ENCODE measurements at places on chromosomes 12 and 14. TPM values are rescaled to one million over a fixed set of nuclear protein-coding genes. Genes with fewer than 3 reads are reported as not detected.

- DNase-seq, result no peak
Observed at GRCh38 chr12:100326208-100326607, 30.7 kb upstream of the SLC17A8 start.

GRCh38 chr14:102948698-102949061 is 26.2 kb downstream of the AMN start:
- no peak for DNase-seq

- no peak for DNase-seq
Observed at GRCh38 chr12:56679883-56680575, 8.1 kb downstream of the PTGES3 start.

- no peak for DNase-seq
Observed at GRCh38 chr14:90405755-90406154, 8.9 kb downstream of the CALM1 start.

DNA sequence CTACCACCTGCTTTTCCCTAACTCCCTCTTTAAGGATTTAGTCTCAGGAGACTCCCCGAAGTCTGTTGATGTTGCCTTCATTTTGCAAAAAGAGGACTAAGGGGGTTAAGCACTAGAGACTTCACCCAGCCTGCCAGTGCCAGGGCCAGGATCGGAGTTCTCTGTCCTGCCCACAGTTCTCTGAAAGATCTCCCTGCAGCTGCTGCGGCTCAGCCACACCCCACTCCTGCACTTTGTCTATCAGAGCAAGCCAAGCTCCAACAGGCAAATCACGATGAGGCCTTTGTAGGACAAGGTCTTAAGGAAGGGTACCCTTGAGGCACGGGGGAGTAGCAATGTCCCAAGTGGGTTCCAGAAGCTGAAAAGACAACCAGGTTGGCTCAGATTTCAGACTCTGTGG is 148.8 kb upstream of the EGLN3 start:
- no peak for DNase-seq

- DNase-seq, result peak; percentile 15
Observed at GRCh38 chr12:95473231-95473883, 595 bp upstream of the METAP2 start.

GRCh38 chr12:106771425-106771824 is 3.1 kb upstream of the RIC8B start:
- DNase-seq, result no peak

GRCh38 chr12:22458298-22458937 is 85.9 kb downstream of the C2CD5 start:
- DNase-seq, result no peak

DNA sequence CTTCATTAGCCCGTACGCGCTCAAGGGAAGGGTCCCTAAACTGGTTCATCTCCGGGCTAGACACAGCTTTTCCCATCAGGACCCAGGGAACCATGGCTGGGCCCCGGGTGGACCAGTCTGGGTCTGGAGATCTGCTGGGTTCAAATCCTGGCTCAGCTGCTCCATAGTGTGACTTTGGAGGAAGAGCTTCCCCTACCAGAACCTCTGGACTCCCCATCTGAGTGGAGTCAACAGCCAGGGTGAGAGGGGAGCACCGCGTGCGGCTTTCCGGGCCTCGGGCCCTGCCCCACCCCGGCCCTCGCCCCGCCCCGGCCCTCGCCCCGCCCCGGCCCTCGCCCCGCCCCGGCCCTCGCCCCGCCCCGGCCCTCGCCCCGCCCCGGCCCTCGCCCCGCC is 41.2 kb downstream of the BEGAIN start:
- DNase-seq, result no peak

DNA sequence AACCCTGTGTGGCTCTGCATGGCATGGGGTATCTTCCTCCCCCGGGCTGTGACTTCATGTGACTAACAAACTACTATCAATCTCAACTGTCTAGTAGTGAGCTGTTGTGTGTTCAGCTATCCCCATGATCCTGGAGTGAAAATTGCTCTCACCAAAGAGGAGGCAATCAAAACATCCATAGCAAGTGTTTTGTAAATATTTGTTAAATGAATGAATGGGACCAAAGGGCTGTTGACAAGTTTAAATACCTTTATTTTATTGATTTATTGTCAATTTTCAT is 138.1 kb upstream of the CPM start:
- no peak for DNase-seq

GRCh38 chr14:50451854-50452253 is 55.2 kb upstream of the CDKL1 start:
- no peak for DNase-seq

GRCh38 chr12:116247377-116247776 is 30.1 kb downstream of the MED13L start:
- DNase-seq, result no peak

DNA sequence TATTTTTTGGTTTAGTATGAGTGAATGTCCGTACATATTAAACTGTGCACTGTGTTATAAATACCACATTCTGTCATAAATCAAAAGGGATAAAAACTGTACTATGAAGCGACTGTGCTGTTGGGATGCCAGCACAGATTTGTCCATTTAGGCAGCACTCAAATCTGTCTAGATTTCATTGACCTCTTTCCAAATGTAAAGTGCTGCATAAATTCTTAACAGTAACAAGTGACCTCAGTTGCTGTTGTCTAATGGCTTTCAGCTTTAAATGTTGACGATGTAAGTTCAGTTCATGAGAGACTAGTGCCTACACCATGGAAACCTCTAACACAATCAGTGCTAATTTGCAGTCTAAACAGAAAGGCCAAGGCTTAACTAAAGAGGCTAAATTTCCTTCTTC is 531.4 kb upstream of the LMO3 start:
- DNase-seq, result no peak

- DNase-seq, result peak; percentile 64
Observed at GRCh38 chr12:79558924-79559469, 131.8 kb downstream of the PAWR start.

- DNase-seq, result peak; percentile 45
Observed at GRCh38 chr14:104770851-104771272, 17.9 kb downstream of the SIVA1 start.

GRCh38 chr12:46556105-46556559 is 183.6 kb upstream of the SLC38A2 start:
- no peak for DNase-seq

- peak; percentile 47 for DNase-seq
Observed at GRCh38 chr14:93751946-93752655, 36.2 kb downstream of the PRIMA1 start.

DNA sequence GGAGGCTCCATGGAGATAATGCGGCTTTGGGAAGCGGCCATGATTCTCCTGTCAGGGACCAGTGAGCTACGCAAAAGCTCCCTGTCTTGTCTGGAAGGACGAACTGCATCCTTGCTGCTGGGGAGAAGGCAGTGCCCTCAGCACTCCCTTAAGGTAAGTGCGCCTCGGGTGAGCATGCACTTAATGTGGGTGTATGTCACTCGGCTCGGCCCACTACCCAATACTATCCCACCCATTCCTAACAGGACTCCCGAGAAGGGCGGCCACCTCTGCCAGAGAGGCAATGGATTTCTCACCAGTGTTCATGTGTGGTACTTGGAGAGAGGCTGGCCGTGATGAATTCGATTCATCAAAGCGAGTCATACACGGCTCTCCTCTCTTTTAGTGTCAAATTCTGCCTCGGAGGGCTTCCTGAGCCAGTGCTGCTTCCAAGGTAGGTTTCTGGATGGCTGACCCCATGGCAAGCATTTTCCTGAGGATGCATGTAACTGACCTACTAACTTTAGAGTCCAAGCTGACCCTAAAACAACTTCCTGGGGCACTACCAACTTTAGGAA is 151.7 kb upstream of the RTL1 start:
- no peak for DNase-seq

DNA sequence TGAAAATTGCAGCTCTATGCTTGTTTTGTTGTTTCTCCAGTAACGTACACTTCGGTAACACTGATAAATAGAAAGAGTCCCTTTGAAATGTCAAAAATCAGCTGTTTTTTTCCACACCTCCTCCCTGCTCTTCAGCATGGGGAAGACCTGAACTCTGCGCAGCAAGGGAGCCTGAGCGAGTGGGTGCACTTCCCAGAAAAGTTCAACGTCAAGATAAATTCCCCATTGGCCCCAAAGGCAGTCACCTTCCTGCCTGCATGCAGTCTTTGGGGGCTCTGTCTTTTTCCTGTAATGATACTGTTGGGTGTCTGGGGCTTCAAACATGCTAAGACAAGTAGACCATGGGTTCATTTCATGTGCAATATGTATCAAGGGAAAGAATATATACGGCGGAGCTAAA is 8.8 kb upstream of the FOXG1 start:
- no peak for DNase-seq

DNA sequence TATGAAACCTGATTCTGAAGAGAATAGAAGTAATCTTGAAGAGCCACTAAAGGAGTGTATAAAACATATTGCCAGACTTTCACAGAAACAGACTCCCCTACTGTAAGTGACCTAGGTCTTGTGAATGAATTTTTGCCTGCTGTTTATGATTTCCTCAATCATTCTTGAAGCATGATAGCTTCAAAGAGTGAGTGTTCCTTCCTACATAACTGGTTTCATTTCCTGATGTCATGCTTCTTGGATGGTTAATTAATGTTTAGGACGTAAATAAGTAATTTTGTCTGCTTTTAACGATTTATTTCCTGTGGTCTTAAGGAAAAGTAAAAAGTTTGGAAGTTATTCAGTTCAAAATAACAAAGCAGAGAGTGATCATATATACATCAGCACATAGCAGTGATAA is 129.8 kb downstream of the PIK3C2G start:
- DNase-seq, result no peak

GRCh38 chr12:92055877-92056276 is 89.8 kb downstream of the BTG1 start:
- DNase-seq, result no peak

- DNase-seq, result no peak
Observed at GRCh38 chr12:77079631-77080030, 14.3 kb upstream of the E2F7 start.

DNA sequence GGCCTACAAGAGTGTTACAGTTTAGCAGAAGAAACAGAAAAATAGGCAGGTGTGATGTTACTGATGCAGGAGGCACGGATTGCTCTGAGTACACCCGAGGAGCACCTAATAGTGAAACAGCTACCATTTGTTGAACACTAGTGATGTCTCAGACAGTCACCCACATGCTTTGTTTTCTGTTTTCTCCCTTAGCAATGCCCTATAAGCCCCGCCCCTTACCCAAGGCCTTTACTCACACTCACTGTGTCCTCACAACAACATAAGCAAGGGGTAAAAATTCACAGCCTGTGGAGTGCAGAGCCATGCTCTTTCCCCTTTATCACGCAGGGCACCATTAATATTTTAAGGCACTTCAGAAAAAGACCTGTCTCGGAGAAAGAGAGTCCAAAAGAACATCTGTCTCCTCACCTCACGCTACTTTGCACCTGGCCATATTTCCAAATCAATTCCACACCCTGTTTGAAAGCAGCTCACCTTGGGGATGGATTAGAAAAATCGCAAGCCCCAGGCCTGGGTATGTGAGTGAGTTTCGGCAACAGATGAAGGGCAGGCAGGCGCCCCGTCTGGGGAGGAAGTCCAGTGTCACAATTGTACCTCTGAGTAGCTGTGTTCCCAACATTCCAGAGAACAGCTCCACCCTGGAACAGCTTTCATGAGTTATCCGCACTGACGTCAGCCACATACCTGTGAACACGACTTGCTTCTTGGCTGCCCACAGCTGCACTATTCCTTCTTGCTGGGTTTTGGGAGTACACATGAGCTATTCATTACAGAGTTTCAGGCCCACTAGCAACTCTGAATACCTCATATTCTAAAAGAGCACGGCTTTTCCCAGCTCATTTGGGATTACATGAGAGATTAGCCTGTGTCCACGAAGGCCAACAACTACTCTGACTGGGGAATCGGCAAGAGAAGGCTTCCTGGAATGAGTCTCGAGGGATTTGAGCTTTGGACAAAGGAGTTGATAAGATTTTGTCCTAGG is 26.0 kb downstream of the MAPK1IP1L start:
- peak; percentile 24 for DNase-seq

DNA sequence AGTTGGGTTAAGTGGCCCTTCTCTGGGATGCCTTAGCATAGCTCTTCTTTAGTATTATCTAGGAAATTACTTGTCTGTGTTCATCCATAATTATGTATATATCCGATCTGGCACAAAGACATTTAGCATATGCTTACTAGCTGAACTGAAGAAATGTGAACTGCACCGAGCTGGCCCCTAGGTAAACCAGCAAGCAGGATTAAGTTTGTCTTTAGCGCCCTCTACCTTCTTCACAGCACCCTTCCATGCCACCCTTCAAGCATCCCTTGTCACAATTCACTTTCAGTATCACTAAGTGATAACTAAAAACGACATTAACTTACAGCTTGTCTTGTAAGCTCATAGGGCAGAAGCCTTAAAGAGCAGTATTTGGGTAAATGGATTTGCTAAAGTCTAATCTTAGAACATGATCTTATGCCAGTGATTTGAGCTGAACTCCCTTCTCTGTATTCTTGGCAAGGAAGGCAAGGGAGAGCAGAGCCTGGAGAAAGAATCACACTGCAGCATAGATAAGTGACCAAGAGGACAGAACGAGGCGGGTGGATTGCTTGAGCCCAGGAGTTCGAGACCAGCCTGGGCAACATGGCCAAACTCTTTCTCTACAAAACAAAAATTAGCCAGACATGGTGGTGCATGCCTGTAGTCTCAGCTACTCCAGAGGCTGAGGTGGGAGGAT is 2.6 kb upstream of the HAL start:
- no peak for DNase-seq

GRCh38 chr12:32124637-32125036 is 18.0 kb downstream of the BICD1 start:
- no peak for DNase-seq

- DNase-seq, result no peak
Observed at GRCh38 chr12:103676893-103677292, 89.8 kb downstream of the STAB2 start.

DNA sequence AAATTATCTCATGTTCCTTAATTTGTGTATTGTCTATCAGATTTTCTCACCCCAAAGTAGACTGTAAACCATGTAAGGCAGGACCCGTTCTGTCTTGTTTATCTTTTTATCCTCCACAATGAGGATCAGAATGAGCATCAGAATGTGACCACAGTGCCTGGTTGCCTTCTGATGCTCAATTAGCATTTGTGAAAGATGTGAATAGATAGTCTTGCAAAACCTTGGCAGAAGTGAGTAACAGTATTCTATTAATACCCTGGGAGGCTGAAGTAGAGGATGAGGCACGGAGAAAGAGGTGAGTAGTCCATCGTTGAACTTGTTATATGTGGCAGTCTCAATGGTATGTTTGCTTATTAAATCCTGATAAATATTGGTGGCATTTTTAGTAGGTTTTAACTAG is 781.4 kb downstream of the NRXN3 start:
- no peak for DNase-seq

GRCh38 chr12:132243596-132244310 is 85.6 kb downstream of the GALNT9 start:
- peak; percentile 49 for DNase-seq

GRCh38 chr12:124774054-124774461 is 89.6 kb downstream of the SCARB1 start:
- peak; percentile 23 for DNase-seq

- no peak for DNase-seq
Observed at GRCh38 chr12:127078577-127079350, 1188.2 kb upstream of the TMEM132C start.

The CEBPE gene
- not detected for total RNA-seq

The SYNE3 gene
- total RNA-seq, result 17.3 TPM

The CLEC6A gene
- total RNA-seq, result not detected

The INHBE gene
- not detected for total RNA-seq

The CATSPERB gene
- 2.8 TPM for total RNA-seq

The SYCP3 gene
- total RNA-seq, result not detected

The ZBTB1 gene
- 27.6 TPM for total RNA-seq

The POU6F1 gene
- 10.2 TPM for total RNA-seq

The ASIC1 gene
- 3.6 TPM for total RNA-seq

The CHGA gene
- not detected for total RNA-seq

The KRT74 gene
- total RNA-seq, result 0.47 TPM

The MEG3 gene
- 10.4 TPM for total RNA-seq

The RD3L gene
- 11.2 TPM for total RNA-seq

The HSPA2 gene
- total RNA-seq, result 113 TPM

The FAM181A gene
- not detected for total RNA-seq
